ENCODE measurements at places on chromosomes 11 and 22. TPM values are rescaled to one million over a fixed set of nuclear protein-coding genes. Genes with fewer than 3 reads are reported as not detected.

Gene SLC22A12
- total RNA-seq, result not detected

Gene APOL4
- 3.6 TPM for total RNA-seq

Gene FIBIN
- not detected for total RNA-seq

Gene MYRF
- total RNA-seq, result 0.26 TPM

Gene OLFML1
- total RNA-seq, result 0.25 TPM

Gene C1QTNF4
- total RNA-seq, result not detected

Gene APOBEC3B
- total RNA-seq, result 0.76 TPM

Gene DDIAS
- total RNA-seq, result 4.4 TPM

Measured in dermis microvascular lymphatic vessel endothelial cell (primary cell).